Progenitor cell of endocrine pancreas (in vitro differentiated cells): ENCODE measurements at places on chromosomes 2 and 18. TPM values are rescaled to one million over a fixed set of nuclear protein-coding genes. Genes with fewer than 3 reads are reported as not detected.

The TBR1 gene
- total RNA-seq = not detected in 2 replicates

DNA sequence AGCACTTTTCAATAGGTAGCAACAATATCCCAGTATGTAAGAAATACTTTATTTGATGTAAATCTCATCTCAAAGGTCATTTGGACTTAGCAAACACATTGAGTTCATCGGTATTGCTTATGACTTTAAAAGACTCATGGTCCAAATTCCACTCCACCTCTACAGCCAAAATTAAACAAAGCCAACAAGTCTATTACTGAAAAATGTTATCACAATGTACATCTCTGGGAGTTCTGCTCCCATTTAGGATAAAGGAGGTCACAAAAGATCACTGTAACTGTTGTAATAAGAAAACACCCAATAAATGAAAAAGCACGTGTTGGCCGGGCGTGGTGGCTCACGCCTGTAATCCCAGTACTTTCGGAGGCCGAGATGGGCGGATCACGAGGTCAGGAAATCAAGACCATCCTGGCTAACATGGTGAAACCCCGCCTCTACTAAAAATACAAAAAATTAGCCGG is 50.0 kb downstream of the ESCO1 start:
- no peak for DNase-seq
- no peaks in the 10 kb centered on the region for H3K27me3 ChIP-seq
- peaks cover 3% of the 10 kb centered on the region for H3K4me1 ChIP-seq
- no peak overlapping the region for H3K27ac ChIP-seq

DNA sequence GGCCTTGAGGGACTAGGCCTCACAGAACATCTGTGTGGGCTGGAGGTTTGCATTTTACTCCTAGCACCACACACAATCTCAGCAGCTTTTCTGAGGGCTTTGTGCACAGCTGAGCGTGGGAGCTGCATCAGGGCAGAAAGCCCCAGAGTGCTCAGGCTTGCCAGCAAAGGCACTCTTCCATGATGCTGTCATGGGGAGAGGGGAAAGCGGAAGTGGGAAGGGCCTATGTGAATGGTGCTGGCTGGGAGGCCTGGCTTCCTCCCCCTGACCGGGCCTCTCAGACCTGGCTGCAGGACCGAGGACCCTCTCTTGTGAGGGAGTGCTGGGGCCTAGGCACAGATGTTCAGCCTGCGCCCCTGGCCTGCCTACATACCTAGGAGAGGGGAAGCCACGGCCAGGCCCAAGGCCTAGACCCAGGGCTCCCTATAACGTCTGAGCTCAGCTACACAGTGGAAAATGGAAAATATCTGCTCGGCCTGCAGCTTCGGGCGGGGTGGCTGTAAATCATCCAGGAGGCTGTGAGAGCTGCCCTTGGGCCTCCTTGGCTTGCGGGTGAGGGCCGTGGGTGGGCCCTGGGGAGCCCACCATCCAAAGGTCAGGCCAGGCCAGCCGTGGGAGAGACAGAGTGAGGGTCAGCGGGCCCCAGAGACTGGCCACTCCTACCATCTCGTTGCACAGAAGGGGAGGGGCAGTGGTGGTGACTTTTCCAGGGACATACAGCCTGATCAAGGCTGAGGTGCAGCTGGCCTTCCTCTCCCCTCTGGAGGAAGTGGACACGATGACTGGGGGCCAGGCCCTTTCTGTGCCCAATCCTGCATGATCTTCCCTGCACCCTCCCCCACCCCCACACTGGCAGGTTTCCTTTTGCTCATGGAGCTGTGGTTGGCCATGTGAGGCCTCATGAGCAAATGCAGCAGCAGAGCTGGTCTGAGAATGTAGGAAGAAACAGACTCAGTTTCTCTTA is 22.8 kb downstream of the GLI2 start:
- peaks cover 11% of the 10 kb centered on the region for H3K4me1 ChIP-seq
- no peak overlapping the region for H3K4me3 ChIP-seq
- H3K27ac ChIP-seq = no peak overlapping the region
- DNase-seq = no peak
- H3K36me3 ChIP-seq = no peaks in the 10 kb centered on the region

The MYL12A gene
- 236 and 256 TPM in 2 replicates for total RNA-seq

DNA sequence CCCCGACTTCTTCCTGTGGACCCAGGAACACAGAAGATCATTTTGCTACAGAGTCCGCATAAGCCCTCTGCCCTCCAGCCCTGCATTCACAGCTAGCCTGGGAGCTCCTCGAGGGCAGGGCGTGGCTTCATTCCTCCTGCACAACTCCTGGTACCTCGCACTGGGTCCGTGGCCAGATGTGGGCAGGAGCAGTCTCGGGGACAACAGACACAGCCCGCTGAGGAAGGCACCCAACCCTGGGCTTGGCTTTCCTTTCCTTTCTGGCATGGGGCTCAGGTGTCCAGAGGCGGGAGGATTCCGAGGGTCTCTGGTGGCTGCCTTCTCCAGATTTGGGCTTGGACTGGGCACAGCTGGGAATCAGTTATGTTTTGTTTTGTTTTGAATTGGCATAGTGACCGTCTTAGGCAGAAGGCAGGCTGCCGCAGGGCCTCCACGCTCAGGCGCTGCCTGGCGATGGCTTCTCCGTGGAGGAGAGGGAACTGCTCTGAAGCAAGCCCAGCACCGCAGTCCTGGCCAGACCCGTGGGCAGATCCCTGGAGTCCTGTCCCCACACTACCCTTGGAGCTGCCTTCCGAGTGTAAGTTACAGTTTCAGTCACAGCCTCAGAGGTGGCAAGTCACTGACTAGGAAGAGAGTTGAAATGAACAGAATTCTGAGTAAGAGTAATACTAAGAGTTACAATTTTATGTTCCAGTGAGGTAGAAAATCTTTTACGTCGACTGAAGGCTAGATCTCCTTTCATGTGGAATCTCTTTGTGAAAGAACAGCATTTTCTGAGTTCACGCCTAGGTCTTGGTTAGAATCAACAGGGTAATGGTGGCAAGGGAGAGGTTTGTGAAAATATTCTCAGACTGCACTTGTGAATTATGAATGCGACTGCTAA is 47.9 kb downstream of the LDLRAD4 start:
- no peak for DNase-seq
- peaks cover 32% of the 10 kb centered on the region for H3K27me3 ChIP-seq
- no peak overlapping the region for H3K27ac ChIP-seq

DNA sequence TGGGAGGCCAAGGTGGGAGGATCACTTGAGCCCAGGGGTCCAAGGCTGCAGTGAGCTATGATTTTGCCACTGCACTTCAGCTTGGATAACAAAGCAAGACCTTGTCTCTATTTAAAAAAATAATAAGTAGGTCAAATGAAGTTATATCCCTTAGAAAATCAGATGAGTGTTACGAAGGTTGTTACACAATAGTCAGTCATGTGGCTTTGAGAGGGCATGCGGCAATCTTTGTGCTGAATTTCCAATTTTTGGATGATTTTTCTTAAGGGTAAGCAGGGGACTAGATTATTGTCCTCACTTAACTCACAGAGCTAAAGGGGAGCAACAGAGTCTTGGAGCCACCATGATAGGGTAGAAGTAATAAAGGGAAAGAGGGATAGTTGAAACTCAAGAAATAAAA is 71.8 kb downstream of the B3GNT2 start:
- DNase-seq = no peak
- H3K27me3 ChIP-seq = no peaks in the 10 kb centered on the region
- no peaks in the 10 kb centered on the region for H3K36me3 ChIP-seq
- no peak overlapping the region for H3K27ac ChIP-seq
- no peak overlapping the region for H3K4me3 ChIP-seq

The G6PC2 gene
- not detected in 2 replicates for total RNA-seq

The DNAH6 gene
- 4.8 and 5.5 TPM in 2 replicates for total RNA-seq
